M059J (cell line): ENCODE measurements at places on chromosomes 5 and 9.

- no peak for DNase-seq
Measured at GRCh38 chr9:129857207-129857606, 21.9 kb downstream of the USP20 start.

DNA sequence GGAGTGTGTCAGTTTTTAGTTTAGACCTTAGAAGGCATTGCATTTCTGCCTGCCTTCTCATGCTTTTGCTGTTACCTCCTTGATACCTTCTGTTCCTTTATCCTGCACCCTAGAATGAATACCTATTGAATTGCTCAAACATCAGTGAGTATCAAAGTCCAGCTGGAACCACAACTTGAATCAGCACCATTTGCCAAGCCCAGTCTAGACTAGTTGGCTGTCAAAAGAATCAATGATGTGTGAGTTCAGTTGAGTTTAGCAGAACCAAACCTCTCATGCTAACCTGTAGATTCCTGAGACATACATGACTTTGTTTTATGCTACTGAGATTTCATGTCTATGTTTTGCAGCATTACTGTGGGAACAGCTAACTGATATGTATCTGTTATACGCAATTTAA is 116.6 kb downstream of the FAM170A start:
- no peak for DNase-seq

- no peak for DNase-seq
Measured at GRCh38 chr5:168772316-168772961, 193.3 kb upstream of the PANK3 start.

- DNase-seq = no peak
Measured at GRCh38 chr5:41112486-41113455, 41.6 kb upstream of the MROH2B start.

DNA sequence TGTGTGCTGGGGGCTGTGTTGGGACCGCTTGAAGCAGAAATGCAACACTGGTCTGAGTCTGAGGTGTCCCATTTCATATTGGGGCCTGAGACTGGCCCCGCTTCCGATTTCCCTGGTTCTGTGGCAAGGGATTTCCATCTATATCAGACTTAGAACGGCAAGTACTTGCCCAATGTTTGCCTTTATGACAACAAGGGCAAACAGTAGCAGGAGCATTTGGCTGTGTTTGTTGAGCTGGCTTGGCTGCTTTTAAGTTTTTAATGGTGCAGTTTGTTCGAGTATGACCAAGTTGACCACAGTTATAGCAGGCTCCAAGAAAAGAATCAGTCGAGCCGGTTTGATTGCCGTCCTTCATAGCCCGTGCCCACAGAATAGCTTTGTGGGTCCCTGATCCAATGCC is 17.0 kb downstream of the HSDL2 start:
- DNase-seq = no peak

- no peak for DNase-seq
Measured at GRCh38 chr5:83059341-83059740, 17.9 kb downstream of the TMEM167A start.

DNA sequence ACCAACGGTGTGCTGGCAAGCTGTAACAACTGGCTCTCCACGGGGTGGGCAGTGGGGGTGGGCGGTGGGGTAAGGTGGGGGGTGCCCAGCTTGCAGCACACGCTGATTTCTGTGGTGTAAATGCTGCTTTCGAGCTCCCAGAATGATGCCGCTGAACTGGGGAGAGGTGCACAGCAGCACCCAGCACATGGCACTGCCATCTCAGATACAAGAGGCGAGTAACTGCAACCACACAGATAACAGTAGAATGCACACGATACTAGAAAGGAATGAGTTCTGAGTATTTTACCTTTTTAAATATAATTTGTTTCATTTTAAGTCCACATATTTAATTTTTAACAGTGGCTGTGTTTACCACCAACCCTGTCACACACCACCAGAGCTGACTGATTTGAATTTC is 87.9 kb downstream of the SEMA4D start:
- DNase-seq = no peak

- no peak for DNase-seq
Measured at GRCh38 chr5:161095953-161096352, 243.9 kb upstream of the ATP10B start.

DNA sequence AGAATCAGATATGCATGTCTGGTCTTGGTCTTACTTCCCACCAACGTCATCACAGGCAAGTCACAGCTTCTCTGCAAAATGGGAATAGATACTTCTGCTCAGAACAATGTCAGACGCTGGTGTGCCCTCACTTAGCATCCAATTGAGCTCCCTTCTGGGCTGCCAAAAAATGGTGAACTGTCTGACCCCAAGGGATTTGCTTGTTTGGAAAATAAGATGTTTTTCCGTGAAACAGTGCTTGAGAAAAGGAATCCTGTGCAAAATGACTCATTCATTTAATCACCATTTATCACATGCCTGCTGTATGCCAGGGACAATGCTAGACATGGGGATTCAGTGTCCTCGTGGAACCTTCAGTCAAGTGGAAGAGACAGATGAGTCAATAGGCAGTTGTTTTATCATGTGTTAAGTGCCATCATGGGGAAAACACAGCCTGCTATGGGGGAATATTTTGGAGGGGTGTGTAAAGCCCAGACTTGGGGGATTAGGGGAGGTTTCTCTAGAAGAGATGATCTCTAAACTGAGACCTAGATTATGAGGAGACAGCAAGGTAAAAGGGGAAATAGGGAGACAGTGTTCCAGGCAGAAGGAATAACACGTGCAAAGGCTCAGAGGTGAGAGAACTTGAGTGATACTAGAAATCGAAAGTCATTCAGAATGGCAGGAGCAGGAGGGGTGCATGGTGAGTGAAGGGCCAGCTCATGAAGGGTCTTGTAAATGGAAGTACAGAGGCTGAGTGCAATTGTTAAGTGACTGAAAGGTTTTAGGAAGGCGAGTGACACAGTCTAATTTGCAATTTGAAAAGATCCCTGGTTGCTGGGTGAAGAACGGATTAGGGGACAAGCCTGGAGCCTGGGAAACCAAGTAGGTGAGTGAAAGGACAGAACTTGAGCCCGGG is 3.9 kb downstream of the NIPAL4 start:
- DNase-seq = peak; percentile 88

DNA sequence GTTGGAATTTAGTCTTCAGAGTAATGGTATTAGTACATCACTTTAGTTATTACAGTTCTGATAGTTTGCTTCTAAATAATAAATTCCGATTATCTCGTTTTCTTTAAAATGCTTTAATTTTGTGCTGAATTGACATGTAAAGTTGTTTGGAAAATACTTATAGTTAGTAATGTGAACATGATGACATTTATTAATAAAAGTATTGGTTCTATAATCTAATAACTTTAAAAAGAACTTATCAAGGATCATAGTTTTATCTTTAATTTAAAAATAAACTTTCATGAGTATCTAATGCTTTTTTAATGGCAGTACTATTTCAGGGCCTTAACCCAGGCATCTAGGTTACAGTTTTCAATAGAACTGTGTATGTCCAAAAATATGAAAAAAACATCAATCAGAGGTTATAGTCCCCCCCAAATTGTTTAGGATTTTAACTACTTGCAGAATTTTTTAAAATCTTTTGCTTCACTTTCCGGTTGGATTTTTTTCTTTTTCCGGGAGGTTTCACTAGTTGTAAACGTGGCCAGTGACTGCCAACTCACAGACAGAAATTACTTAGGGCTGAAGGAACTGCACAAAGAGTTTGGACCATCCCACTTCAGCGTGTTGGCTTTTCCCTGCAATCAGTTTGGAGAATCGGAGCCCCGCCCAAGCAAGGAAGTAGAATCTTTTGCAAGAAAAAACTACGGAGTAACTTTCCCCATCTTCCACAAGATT is 680 bp downstream of the GPX8 start:
- DNase-seq = peak; percentile 94

DNA sequence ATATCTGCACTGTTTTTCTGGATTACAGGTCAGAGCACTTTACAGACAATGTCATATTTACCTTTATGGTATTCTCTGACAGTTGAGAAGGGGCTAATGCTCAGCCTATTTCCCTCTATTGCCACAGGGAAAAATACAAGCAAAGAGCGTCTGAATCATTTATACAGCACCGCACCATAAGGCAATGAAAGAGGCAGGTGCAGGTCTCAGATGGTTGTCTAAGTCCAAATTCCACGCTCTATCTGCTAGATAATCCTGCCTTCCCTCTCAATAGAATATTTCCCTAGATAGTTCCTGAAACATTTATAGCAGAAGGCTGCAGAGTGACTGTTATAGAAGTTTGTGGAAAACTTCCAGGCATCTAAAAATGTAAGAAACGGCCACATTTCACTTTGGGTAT is 446.1 kb upstream of the CDH6 start:
- no peak for DNase-seq

DNA sequence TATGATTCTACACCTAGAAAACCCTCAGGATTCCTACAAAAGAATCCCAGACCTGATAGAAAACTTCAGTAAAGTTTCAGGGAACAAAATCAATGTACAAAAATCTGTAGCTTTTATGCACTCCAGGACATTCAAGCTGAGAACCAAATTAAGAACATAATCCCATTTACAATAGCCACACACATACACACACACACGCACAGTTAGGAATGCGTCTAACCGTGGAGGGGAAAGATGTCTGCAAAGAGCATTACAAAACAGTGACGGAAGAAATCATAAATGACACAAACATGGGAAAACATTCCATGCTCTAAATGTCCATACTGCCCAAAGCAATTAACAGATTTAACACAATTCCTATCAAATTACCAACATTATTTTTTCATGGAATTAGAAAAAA is 51.4 kb upstream of the CAST start:
- no peak for DNase-seq

- peak; percentile 11 for DNase-seq
Measured at GRCh38 chr5:89728750-89729149, 680.8 kb downstream of the CETN3 start.

- peak; percentile 98 for DNase-seq
Measured at GRCh38 chr5:174501461-174502069, 222.8 kb upstream of the MSX2 start.

DNA sequence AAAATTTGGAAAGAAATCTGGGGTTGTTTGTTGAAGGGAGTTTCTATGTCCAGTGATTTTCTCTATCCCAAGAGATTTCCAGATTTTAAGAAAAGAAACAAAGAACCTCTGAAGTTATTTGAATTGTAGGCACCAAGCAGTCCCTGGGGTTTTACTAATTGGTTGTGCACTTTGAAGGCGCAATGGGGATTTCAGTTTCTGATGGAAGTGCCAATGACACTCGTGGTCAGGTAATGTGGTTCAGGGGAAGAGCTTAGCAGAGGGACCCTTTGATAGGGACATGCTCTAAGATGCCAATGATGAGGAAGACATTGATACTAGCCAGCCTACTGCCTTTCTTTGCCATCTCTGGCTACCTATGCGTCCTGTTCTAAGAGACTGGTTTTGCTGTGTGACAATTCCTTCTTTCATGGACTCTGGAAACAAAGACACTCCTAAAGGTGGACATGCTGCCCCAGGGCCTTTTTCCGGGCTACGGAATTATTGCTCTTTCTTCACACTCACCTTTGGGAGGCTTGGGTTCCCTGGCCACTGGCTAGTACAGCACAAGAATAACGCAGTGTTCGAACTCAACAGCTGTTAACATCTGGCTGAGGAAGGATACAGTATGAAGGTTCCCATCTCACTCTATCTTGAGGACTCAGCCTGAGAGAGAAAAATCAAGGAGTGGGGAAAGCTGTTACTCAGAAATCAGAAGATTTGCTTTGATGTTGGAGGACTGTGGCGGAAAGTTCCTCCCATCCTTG is 6.9 kb upstream of the TRAF1 start:
- no peak for DNase-seq

DNA sequence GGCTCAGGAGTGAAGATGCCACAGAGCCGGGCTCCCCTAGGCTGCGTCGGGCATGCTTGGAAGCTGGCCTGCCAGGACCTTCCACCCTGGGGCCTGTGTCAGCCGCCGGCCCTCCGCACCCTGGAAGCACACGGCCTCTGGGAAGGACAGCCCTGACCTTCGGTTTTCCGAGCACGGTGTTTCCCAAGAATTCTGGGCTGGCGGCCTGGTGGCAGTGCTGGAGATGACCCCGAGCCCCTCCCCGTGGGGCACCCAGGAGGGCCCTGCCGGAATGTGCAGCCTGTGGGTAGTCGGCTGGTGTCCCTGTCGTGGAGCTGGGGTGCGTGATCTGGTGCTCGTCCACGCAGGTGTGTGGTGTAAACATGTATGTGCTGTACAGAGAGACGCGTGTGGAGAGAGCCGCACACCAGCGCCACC is 113.1 kb downstream of the RXRA start:
- no peak for DNase-seq

GRCh38 chr9:79134654-79135053 is 437.1 kb upstream of the TLE4 start:
- DNase-seq = peak; percentile 91
